ENCODE measurements at places on chromosomes 5 and 9. TPM values are rescaled to one million over a fixed set of nuclear protein-coding genes. Genes with fewer than 3 reads are reported as not detected.

- DNase-seq = no peak
These were observed 342.3 kb downstream of the ZSWIM6 start for GRCh38 chr5:61674378-61674777.

The CCDC180 gene
- 3.6 TPM for total RNA-seq

The SLC6A19 gene
- not detected for total RNA-seq

GRCh38 chr5:170277867-170278281 is 19.7 kb downstream of the LCP2 start:
- no peak for DNase-seq

The PKD2L2 gene
- not detected for total RNA-seq

DNA sequence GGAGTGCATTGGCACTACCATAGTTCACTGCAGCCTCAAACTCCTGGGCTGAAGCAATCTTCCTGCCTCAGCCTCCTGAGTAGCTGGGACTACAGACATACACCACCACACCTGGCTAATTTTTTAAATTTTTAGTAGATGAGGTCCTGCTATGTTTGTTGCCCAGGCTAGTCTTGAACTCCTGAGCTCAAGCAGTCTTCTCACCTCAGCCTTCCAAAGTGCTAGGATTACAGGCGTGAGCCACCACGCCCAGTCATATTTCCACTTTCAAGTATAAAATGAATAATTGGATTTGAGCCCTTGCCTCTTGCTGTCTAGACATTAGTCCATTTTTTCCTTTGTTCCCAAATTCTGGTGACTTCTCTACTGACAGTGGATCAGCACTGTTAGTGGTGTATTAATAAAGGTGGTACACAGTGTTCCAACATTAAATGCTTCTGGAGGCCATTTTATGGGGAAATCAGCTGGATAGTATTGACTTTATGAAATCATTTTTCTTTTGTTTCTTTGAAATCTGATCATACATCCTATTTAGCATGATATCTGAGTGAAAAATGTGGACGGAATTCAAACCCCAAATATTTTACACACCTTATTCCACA is 15.9 kb downstream of the ATP6V0E1 start:
- DNase-seq = no peak

DNA sequence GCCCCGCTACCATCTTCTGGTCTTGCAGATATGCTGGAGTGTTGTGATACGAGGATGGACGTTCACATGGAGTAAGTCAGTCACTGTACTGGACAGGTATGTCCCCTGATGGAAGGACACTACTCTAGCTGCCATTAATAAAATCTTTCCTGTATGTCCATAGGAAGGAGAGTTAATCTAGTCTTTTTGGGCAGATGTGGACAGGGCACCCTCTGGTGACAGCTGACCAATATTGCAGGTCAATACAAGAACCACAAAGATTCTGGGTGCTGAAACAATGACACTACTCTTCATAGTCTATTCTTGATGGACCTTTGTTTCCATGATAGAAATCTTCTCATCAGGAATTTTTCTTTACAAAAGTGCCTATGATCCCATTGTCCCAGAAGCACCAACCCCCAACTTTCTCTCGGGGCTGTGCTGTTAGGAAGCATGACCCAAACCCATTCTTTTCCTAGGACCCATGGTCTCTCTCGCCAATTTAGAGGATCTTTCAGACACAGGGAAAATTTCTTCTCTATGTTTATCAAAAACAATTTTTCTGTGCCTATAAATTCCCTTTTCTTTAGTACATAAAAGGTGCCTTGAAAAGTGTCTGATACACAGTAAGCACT is 376.9 kb downstream of the DTWD2 start:
- DNase-seq = no peak

The NUTM2G gene
- not detected for total RNA-seq

The MCTP1 gene
- 0.42 TPM for total RNA-seq

The CXCL14 gene
- total RNA-seq = not detected

GRCh38 chr9:114090798-114091197 is 8.3 kb downstream of the KIF12 start:
- DNase-seq = no peak

The NEUROG1 gene
- not detected for total RNA-seq

GRCh38 chr9:92558612-92559374 is 23.0 kb upstream of the ECM2 start:
- DNase-seq = no peak

The TMEM215 gene
- total RNA-seq = not detected
